ENCODE measurements at places on chromosomes 3 and 15. TPM values are rescaled to one million over a fixed set of nuclear protein-coding genes. Genes with fewer than 3 reads are reported as not detected.

DNA sequence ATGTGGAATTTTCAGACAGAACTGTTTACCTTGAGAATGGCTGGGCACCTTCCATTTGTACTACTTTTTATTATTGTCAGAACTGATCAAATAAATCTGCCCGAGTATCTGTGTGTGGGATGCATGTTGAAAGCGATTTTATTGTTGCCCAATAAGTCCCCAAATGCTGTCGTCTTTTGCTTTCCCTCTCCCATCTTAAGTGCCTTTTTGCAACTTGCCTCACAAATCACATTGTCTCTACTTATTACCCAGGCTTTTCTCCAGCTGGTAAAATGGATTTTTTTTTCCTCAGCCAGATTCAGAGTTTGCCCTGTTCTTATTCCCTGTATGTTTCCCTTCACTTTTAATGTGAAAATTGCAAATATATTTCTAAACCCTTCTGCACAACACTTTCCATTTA lies 163.1 kb downstream of the CNTN4 start:
- no peak overlapping the region for H3K27ac ChIP-seq
- no peaks in the 10 kb centered on the region for H3K4me1 ChIP-seq
- no peaks in the 10 kb centered on the region for H3K27me3 ChIP-seq
- no peaks in the 10 kb centered on the region for H3K36me3 ChIP-seq

- H3K4me3 ChIP-seq: no peak overlapping the region
- no peaks in the 10 kb centered on the region for H3K27me3 ChIP-seq
- DNase-seq: peak; percentile 54
- H3K4me1 ChIP-seq: peaks cover 41% of the 10 kb centered on the region
- no peak overlapping the region for H3K27ac ChIP-seq
Measured at GRCh38 chr3:188956839-188957489, 214.8 kb upstream of the TPRG1 start.

The TNK2 gene
- total RNA-seq: 39.3 TPM

DNA sequence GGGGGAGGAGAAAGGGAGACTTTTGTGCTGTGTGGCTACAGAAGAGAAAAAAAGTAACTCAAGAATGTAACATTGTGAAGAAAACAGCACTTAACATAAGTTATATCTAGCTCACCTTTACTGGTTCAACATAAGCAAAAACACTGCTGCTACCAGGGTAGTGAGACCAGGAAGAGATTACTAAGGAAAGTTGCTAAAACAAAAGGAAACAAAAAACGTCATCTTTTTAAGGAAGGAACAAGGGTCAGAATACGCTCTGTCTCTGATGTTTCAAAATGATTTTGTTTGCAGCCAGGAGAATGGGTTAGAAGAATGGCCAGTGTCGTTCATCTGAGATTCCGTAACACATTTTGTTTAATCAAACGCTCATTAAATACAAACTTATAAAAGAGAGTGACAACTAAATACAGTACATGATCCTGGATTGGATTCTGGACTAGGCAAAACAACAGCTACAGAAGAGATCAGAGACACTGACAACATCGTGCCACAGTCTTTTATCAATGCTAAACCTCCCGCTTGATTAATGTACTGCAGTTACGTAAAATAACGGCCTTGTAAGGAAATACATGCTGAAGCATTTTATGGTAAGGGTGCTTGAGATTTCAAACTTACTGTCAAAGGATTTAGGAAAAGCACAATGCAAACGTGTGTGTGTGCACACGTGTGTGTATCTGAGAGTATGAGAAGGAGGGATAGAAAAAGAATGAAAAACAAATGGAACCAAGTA lies 67.7 kb downstream of the FOXP1 start:
- no peak overlapping the region for H3K4me3 ChIP-seq
- DNase-seq: no peak
- H3K4me1 ChIP-seq: peaks cover 31% of the 10 kb centered on the region
- H3K36me3 ChIP-seq: no peaks in the 10 kb centered on the region
- no peaks in the 10 kb centered on the region for H3K27me3 ChIP-seq

DNA sequence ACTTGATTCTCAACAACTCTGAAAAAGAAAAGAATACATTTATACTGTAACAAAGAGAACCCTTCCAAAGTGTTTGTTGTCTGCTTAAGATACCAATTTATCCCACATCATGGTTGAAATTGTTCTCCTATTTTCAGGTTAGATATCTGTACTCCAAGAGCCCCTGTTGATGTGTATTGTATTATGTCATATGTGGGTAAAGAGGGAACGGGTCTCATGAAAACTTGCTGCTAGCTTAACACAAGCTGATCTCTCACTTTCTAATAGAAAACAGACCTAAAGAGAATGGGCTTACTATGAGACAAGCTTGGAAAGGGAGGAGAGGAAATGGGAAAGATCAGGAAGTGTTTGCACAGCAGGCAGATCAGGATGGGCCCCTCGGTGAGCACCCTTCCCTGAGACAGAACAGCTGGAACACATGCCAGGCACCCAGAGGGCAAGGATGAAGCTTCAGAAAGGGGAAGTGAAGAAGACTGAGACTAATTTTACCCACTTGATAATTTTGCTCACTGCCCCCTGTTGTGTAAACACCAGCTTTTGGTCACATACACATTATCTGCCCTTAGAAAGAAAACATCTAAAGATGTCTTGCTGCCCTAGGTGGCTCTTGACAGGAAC lies 747.9 kb upstream of the CCDC54 start:
- H3K27me3 ChIP-seq: no peaks in the 10 kb centered on the region
- DNase-seq: no peak
- peak overlapping the region; percentile 44 for H3K27ac ChIP-seq

GRCh38 chr3:45554006-45554666 lies 40.4 kb upstream of the LIMD1 start:
- H3K27ac ChIP-seq: peak overlapping the region; percentile 47
- H3K36me3 ChIP-seq: peaks cover 2% of the 10 kb centered on the region
- H3K4me1 ChIP-seq: peaks cover 57% of the 10 kb centered on the region
- no peaks in the 10 kb centered on the region for H3K27me3 ChIP-seq

GRCh38 chr3:21894459-21895340 lies 143.7 kb upstream of the ZNF385D start:
- H3K36me3 ChIP-seq: no peaks in the 10 kb centered on the region
- H3K4me3 ChIP-seq: no peak overlapping the region
- no peaks in the 10 kb centered on the region for H3K27me3 ChIP-seq
- H3K4me1 ChIP-seq: peaks cover 18% of the 10 kb centered on the region

DNA sequence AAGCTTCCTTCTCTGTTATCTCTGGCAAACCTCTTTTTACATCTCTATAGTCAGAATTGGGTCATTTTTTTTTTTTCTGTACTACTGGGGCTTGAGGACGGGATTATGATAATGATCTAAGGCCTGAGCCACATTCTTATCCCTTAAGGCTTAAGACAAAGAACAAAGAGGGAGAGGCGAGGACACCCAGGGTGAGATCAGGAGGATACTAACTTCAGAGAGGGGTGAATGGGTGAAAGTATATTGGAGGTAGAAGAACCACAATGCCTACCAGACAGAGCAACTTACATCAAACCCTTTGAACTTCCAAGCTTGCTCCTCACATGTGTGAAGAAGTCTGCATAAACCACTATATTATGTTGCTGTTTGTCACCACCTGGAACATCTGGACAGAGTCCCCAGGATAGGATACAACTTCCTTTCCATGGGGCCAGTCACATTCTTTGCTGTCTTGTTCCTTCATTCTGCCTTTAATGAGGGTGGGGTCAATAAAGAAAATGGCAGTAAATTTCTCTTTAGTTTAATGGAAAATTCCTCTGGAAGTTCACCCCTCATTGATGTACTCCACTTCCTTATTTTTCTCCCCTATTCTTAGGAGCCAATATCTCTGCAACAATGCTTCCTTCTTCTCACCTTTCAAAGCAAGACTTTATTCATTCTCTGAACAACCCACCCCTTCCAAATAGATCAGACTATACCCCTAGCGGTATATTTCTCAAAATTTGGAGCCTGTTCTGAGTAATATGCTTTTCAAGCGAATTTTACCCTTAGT lies 9.1 kb upstream of the PDCD6IP start:
- H3K36me3 ChIP-seq: no peaks in the 10 kb centered on the region
- no peak overlapping the region for H3K27ac ChIP-seq
- no peak overlapping the region for H3K4me3 ChIP-seq
- H3K4me1 ChIP-seq: peaks cover 29% of the 10 kb centered on the region

DNA sequence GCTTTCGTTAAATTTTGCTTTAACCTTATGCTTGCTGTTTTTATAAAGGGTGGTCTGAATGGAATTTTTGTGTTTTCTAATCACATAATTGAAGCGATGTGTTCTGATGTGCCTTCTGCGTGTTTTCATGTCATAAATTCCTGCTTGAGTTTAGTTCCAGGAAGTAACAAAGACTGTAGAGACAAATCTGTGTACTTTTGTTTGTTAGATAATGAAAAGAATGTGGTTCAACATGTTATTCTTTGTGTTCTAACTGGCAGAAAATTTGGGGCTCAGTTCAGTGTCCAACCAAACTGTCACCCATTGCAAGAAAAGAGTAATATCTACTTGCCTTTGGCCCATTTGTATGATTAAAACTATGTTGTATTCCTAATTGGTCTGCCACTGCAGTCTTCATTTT lies 324.0 kb downstream of the DIPK2A start:
- H3K27ac ChIP-seq: no peak overlapping the region
- no peak overlapping the region for H3K4me3 ChIP-seq
- no peaks in the 10 kb centered on the region for H3K4me1 ChIP-seq
- DNase-seq: no peak

DNA sequence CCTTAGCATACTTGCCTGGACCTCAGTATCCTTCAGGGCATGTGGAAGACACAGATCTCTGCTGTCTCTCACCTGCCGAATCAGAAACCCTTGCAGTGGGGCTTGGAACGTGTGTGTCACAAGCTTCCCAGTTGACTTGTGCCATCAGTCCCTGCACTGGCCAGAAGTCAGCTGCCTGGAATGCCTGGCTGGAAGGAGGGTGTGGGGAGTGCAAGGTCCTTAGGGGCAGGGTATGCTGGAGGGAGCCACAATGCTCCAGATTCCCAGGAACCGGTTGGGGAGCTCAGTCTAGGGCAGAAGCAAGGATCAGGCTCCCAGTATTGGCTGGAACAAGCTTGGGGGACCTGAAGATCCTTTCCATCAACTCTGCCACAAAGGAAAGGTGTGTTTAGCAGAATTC lies 27.1 kb downstream of the SPSB4 start:
- peaks cover 27% of the 10 kb centered on the region for H3K27me3 ChIP-seq
- DNase-seq: no peak
- H3K4me1 ChIP-seq: peaks cover 9% of the 10 kb centered on the region
- no peak overlapping the region for H3K4me3 ChIP-seq

DNA sequence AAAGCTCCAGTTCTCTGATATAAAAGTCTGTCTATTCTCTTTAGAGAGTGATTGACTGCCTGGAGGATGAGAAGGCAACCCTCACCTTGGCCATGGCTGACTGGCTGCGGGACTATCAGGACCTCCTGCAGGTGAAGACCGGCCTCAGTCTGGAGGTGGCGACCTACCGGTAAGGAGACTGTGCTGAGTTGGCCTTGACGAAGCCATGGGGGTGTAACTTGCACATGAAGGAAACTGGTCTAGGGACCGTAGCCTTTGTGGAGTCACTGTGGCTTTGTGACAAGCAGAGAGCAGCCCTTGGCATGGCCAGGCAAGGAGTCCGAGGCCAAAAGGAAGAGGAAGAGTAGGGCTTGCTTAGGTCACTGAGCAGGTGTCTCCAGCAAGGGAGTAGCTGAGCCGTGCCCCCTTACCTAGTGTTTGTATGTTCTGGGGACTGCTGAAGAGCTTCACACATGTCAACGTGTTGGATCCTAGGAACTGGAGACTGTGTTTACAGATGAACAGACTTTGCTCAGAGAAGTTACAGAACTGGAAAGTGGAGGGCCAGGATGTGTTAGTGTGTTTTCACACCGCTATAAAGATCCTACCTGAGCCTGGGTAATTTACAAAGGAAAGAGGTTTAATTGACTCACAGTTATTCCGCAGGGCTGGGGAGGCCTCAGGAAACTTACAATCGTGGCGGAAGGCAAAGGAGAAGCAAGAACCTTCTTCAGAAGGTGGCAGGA lies 8.8 kb downstream of the SYNM start:
- H3K4me1 ChIP-seq: no peaks in the 10 kb centered on the region
- peaks cover 4% of the 10 kb centered on the region for H3K27me3 ChIP-seq
- H3K27ac ChIP-seq: no peak overlapping the region
- no peak overlapping the region for H3K4me3 ChIP-seq
- H3K36me3 ChIP-seq: peaks cover 16% of the 10 kb centered on the region

- DNase-seq: no peak
- H3K4me3 ChIP-seq: no peak overlapping the region
- no peak overlapping the region for H3K27ac ChIP-seq
- H3K27me3 ChIP-seq: peaks cover 3% of the 10 kb centered on the region
- H3K4me1 ChIP-seq: peaks cover 8% of the 10 kb centered on the region
Measured at GRCh38 chr3:112474796-112475195, 24.5 kb downstream of the BTLA start.

DNA sequence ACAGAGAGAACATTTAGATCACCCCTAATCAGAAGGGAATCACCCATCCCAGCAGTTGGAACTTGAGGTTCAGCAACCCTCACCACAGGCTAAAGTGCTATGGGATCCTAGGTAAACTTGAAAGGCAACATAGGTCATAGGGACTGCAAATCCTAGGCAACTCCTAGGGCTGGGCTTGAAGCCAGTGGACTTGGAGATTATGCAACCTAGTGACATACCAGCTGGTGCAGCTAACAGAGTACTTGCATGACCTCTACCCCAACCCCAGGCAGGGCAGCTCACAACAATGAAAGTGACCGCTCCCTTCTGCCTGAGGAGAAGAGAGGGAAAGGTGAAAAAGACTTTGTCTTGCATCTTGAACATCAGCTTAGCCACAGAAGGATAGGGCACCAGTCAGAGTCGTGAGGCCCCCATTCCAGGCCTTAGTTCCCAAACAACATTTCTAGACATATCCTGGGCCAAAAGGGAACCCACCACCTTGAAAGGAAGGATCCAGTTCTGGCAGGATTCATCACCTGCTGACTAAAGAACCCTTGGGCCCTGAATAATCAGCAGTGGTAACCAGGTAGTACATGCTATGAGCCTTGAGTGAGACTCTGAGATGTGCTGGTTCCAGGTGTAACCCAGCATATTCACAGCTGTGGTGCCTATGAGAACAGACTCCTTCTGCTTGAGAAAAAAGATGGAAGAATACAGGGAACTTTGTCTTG lies 37.6 kb upstream of the FBN1 start:
- peak; percentile 50 for DNase-seq
- H3K27me3 ChIP-seq: no peaks in the 10 kb centered on the region

The RBM15B gene
- total RNA-seq: 28.4 TPM

DNA sequence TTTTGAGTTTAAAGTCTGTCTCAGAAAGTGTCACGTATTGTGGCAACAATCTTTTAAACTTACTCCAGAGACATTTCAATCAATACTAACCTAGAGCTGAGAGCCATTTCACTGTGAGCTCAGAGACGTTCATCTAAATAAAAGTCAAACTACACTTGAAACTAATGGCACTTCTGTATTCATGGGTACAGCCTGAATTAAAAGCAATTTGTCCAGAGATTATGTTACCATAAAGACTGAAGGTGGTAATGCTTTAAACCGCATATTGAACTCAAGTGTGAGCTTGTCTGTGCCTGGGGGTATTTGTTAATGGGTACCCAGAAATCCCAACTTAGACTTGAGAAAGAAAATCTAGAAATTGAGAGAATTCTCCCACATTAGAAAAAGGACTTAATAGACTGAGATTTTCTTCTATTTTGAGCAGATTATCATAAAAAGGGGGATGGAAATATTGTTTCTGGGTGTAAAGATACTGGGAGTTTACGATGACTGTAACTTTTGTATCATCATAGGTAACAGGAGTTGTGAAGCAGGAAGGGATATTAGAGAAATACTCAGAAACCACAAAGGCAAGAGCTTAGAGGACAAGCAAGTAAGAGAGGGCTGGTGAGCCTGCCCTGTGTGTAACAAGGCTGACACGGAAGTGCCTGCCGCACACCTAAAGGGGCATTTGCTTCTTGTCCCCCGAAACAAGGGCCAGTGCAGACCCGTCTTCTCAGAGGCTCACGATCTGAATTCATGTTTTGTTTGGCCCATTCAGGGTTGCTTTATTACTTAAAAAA lies 36.9 kb downstream of the LRIG1 start:
- H3K4me1 ChIP-seq: peaks cover 15% of the 10 kb centered on the region
- no peak for DNase-seq
- H3K27me3 ChIP-seq: peaks cover 3% of the 10 kb centered on the region
- no peaks in the 10 kb centered on the region for H3K36me3 ChIP-seq
- H3K4me3 ChIP-seq: no peak overlapping the region
